ENCODE measurements at places on chromosomes 7 and 10.

DNA sequence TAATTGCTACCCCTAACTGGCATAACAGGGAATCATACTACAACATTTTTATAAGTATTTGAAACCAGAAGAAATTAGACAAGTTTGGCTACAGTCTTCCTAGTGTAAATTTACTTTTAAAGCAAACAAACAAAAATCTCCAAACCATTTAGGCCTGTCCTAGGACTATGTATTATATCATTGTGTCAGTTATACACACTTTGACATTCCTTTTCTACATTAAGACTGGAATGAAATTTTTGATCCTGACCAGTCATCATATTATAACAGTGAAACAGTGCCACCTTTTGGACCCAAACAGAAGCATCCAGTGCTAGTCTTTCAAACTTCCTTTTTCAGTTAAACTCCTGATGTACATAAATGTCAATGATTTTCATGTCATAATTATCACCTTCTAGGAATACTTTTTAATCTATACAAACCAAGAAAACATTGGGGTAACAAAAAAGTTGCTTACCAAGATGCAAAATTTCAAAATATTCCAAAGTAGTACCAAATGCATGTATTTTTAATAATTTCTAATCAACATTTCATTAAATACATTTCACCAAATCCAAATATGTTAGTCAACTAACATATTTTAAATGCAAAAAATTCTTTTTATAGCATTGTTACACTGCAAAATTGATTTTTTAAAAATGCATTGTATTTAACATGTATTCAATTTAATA, 75.7 kb downstream of the IMMP2L start:
- DNase-seq, result peak; percentile 14

DNA sequence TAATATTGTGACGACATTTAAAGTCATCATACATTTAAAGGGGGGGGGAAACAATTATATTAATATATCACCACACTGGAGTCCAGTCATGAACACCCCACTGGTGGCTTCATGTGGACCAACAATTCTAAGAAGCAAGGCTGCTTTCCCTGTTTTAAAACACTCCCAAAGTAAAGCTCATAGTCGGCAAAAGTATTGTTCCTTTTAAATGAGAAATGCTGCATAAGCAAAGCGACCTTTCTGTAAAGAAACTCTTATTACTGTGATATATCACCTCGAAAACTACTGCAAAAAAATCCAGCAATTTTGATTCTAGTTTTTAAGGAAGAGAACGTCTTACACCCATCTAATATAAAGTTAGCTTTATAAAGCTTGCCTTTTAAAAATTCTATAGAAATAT, 112.8 kb downstream of the DOCK4 start:
- DNase-seq, result no peak

DNA sequence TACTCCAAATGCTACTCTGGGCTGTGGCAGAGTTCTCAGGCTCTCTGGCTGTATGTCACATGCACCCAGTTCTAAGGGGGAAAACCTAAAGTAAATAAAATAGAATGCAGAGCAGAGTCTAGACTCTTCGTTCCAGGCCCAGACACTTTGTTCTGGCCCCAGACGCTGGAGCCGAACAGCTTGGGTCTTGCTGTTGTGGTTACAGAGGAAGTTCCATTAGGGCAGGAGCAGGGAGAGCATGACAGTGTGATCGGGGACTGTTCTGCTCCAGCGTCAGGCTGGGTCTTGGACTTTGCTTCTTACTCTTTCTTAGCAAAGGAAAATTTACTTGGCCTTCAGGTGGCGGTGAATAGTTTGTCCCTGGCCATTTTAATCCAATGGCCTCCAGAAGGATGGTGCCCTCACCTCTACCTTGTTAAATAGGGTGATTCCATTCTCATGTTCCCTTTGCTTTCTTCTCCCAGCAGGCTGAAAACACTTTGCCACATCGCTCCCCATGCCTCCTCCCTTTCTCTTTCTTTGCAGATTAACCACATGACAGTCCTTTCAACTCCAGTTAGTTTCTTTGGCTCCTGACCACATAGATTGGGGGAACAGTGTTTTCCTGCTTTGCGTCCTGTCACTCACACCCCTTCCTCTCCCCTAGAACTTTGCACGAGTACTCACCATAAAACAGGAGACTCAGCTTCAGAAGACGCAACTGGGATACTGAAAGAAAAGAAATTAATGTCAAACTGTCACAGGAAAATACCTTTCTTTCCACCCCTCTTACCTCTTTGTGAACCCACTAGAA, 730.8 kb downstream of the SUGCT start:
- DNase-seq, result no peak

DNA sequence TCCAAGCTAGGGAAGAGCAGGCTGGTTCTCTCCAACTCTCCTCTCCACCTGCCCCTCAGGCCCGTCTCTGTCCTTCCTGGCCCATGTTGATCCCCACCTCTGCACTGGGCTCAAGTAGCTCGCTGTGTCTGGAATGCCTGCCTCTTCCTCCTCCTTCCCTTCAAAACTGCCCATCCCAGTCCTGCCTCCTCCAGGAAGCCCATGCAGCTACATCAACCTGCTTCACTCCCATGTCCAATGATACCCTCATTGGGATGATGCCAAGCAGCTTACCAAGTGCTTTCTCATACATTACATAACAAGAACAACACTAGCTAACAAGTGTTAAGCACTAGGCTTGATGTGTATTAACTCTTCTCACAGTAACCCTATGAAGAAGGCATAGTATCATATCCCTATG, 8.2 kb downstream of the ASB10 start:
- no peak for DNase-seq

DNA sequence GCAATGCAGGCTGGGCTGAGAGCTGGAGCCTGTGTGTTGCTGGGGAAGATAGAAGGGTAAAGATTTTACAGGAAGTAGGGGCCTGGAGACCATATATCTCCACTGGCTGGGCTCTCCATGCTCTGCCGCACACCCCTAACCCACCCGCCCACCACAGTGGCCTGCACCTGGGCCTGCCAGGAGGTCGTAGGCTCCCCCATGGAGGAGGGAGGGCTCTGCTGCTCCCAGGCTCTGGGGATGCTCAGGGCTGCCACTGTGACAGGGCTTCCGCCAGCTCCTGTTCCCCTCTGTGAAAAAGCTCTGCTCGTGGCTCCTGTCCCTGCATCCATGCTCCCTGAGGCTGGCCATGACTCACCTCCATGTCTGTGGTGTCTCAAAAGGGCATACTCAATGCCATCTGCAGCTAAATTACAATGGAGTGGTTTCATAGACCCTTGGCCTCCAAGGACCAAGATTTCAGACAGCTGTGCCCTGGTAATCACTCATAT, 106.0 kb downstream of the CXCL12 start:
- no peak for DNase-seq

GRCh38 chr10:391305-391704, 256.1 kb downstream of the ZMYND11 start:
- DNase-seq, result no peak

All from urinary bladder (tissue), 4 donors.